Stimulated activated CD4-positive, alpha-beta T cell treated with anti-CD3 and anti-CD28 coated beads, Interleukin-4, amount 100 ng/mL, for 24 hours (primary cell): ENCODE measurements at places on chromosomes 6 and 20.
A peak's percentile ranks its signal among the peaks of the same experiment; 100 is the strongest.

- DNase-seq = no peak
Measured at GRCh38 chr6:84346372-84346771, 118.9 kb upstream of the CEP162 start.

DNA sequence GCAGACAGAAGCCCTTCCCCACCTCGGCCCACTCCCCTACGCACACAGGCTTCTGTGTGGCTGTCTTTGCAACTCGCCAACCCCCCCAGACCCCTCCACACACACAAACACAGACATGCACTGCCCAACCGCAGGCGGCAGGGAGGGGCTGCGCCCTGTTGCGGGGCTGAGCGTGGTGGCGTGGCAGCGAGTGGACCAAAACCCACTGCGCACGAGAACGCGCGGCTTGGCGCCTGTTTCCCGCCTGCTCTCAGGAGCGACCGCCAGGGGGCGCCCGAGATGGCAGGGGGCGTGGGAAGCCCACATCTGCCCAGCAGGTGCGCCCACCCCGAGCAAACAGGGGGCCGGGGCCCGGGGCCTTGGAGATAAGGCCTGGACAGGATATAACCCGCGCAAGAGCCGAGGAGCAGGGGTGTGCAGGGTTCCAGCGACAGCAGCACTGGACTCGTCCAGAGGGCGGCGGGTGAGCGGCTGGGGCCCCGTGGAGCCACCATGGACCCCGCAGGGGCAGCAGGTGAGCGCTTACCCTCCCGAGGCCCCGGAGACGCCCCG, at the start of gene RBPJL:
RBPJL (plus strand) TSS at position 410 of the 552 bp plus-strand sequence; CDS start at position 493, 83 bp downstream.
- peak; percentile 41 for DNase-seq

- DNase-seq = no peak
Measured at GRCh38 chr20:51462566-51463276, 79.8 kb downstream of the NFATC2 start.

DNA sequence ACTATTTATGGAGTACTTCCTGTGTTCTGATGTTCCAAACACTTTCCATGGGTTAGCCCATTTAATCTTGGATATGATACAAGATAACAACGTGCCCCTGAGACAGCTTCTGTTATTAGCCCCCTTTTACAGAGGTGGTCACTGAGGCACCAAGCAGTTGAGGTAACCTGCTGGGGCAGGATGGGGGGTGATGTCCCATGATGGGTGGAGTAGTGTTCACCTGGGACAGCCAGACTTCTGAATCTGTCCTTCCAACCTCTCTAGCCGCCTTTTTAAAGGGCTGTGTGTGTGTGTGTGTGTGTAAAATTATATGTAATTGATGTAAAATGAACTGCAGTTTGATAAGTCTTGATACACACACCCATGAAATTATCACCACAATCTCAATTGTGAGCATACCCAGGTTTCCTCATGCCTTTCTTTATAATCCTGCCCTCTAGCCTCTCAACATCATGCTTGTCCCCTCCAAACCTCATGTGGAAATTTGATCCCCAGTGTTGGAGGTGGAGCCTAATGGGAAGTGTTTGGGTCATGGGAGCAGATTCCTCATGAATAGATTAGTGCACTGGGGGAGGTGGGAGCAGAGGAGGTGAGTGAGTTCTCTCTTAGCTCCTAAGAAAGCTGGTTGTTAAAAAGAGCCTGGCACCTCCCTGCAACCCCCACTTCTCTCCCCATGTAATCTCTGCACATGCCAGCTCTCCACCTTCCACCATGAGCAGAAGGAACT, 39.2 kb downstream of the PLAGL2 start:
- no peak for DNase-seq

GRCh38 chr6:163711615-163712565, 297.4 kb downstream of the QKI start:
- DNase-seq = no peak

GRCh38 chr6:30798494-30798893, 54.1 kb upstream of the IER3 start:
- no peak for DNase-seq

GRCh38 chr20:61460261-61461052, 208.4 kb downstream of the CDH4 start:
- no peak for DNase-seq

- DNase-seq = no peak
Measured at GRCh38 chr6:109082188-109082577, 12.5 kb downstream of the SESN1 start.
